Activated CD4-positive, alpha-beta T cell treated with anti-CD3 and anti-CD28 coated beads, Interleukin-2, amount 50 U/mL, for 48 hours (primary cell): ENCODE measurements at places on chromosomes 11 and 22.

DNA sequence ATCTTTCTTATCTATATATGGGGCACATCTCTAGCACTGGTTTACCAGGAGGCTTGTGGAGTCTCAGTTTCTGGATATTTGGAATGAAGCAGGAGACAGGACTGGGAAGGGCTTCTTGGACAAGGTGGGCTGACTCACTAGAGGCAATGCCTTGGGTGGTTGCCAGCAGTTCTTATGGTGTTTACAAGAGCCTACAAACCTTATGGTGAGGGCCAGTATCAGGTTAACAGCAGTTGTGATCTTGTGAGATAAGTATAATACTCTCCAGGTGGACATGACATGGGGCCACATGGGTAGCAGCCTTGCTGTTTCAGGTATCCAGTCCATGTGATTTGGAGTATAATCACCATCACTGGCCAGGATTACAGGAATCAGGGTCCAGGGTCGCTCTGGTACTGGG, 10.2 kb downstream of the FUT4 start:
- DNase-seq, result no peak

DNA sequence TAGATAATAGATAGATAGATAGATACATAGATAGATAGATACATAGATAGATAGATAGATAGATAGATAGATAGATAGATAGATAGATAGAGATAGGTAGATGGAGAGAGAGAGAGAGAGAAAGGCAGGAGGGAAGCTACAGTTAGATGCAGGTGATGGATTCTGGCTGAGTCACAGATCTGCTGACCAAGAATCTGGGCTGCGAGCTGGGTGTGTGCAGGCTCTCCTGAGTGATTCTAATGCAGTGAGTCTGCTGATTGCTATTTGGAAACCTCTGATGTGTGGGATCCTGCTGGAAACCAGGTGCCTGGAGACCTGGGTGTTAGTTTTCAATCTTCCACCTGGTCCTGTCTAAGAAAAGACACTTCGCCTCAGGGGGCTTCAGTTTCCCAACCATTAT, 1441.8 kb downstream of the TBC1D22A start:
- DNase-seq, result no peak

- DNase-seq, result no peak
Measured at GRCh38 chr11:134040386-134041302, 28.2 kb upstream of the JAM3 start.

DNA sequence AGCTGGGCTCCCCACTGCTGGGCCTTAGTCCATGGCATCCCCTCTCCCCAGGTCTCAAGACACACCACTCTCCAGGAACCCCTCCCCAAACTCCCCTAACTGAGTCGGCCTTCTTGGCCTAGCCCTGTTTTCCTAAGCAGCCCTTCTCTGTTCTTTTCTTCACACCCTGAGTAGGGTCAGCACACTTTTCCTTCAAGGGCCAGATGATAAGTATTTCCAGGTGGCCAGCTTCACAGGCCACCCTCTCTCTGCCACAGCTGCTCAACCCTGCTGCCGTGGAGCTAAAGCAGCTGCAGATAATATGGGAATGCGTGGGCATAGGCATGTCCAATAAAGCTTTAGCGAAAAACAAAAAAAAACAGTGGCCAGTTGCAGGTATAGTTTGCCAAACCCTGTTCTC, 24.1 kb downstream of the DGCR2 start:
- no peak for DNase-seq

- no peak for DNase-seq
Measured at GRCh38 chr22:50622723-50623327, 5.1 kb downstream of the ARSA start.

GRCh38 chr11:128029219-128029722, 558.1 kb downstream of the ETS1 start:
- no peak for DNase-seq

DNA sequence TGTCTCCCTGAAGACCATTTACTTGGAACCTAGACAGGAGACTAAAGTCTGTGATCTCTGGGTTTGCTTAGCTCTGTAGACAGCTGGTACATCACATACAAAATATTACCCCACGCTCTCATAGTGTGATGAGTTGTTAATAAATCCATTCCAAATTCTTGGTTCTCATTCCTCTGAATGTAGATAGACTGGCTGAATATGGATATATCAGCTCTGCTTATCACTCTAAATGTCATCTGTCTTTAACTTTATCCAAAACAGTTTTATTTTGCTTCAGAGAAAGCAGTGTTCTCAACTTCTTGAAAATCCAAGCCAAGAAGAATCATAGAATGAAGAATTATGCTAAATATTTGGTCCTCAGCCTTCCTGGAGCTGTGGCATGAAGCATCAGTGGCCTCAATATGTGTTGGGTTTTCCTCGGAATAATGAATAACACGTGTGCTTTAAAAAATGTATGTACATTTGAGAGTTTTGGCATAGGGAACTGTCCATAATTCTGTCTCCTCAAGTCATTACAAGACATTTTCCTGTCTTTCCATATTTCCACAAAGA, 10.5 kb upstream of the LDLRAD3 start:
- DNase-seq, result no peak

GRCh38 chr22:40028098-40028425, 33.3 kb downstream of the FAM83F start:
- no peak for DNase-seq

DNA sequence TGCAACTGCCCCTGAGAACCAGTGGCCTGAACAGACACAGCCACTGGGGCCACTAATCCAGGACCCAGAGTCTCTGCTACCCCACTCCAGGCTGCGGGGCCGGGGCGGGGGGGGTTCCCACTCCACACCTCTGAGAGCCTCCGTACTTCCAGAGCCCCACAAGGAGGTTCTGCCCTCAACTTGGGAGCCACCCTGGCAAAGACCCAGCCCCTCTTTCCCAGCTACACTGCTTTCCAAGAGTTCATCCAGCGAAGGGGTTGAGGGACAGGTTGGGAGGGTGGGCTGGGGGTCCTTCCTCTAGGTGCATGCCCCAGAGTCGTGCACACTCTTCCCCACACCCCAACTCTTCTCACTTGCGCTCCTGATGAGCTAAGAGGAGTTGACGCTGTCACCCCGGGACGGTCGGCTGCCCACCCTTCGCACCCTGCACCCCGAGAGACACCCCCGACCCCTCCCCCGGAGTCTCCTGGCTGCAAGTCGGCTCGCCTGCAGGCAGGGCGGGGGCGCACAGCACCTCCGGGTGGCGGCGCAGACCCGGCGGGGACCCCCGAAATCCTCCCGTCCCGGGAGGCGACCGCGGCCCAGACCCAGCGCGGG, 531 bp downstream of the RAB3IL1 start:
- no peak for DNase-seq

DNA sequence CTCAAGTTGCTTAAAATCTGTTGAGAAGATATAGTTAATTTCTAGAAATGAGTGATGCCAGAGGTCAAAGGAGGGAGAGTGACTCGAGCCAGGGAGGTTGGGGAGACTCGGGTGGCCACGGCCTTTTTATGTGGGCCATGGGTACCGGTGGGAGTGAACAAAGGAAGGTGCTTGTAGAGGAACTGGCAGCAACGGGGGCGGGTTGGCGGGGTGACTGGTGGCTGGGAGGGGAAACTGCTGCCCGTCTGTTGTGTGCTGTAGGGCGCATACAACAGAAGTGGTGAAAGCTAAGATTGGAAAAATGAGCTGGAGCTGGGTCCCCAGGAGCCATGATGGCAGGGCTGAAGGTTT, 5.4 kb downstream of the DAGLA start:
- peak; percentile 32 for DNase-seq

- DNase-seq, result no peak
Measured at GRCh38 chr22:16783930-16784354, 41.3 kb downstream of the XKR3 start.

DNA sequence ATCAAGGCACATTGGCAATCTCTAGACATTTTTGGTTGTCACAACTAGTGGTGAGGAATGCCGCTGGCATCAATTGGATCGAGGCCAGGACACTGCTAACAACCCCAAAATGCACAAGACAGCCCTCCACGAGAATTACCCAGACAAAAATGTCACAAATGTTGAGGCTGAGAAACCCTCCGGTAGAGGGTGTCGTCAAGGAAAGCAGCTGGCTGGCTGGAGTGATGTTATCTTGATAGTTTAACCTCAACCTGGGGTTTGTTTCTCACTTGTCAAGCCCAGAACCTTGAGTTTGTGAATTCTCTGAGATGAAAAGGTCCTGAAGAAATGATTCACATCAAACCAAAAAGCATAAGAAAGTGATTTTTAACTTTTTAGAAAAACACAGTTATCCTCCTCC, 21.1 kb upstream of the TMPRSS13 start:
- no peak for DNase-seq

GRCh38 chr11:107780775-107781174, 68.9 kb upstream of the SLN start:
- DNase-seq, result no peak

- DNase-seq, result peak; percentile 58
Measured at GRCh38 chr11:17351510-17352176, at the start of gene NCR3LG1. Gene NCR3LG1 (plus strand): TSS chr11:17351800. CDS start chr11:17351970, 170 bp downstream.

GRCh38 chr22:46256358-46256958, 6.4 kb upstream of the CDPF1 start:
- DNase-seq, result no peak

GRCh38 chr11:7572001-7572712, 58.4 kb downstream of the PPFIBP2 start:
- no peak for DNase-seq

DNA sequence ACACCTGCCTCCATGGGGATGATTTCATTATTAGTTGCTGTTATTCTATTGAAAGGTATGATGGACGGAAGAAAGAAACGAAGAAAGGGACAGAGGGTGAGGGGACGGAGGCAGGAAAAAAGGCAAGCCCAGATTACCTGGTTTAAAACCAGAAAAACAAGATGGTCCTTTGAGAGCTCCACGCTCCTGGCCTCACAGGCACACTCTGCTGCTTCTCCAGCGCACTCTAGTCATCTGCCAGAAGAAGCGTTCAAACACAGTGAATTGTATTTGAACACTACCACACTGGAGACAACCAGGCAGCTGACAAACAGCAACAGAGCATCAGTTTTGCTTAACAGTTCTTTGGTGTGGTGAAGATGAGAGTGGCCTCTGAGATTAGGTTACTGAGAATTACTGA, 216.9 kb downstream of the CADM1 start:
- no peak for DNase-seq

GRCh38 chr11:36129955-36130354, 159.3 kb downstream of the COMMD9 start:
- no peak for DNase-seq

DNA sequence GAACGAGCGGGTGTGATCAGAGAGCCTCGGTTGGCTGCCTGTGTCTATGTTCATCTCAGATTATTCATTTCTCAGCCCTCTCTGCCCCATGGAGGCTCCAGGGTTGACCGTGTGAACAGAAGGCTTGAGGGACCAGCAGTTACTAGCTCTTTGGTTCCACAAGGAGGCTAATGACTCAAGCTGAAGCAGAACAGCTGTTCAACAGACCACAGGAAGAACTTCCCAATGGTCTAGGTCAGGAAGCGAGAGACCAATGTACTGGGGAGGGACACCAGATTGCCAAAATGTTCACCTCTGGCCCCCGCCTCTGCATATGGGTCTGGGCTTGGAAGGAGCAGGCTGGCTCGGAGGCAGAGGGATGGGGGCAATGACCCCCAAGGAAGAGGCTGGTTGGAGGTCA, 14.7 kb upstream of the PDE2A start:
- DNase-seq, result no peak

GRCh38 chr22:17370766-17371432, 1.6 kb downstream of the CECR2 start:
- DNase-seq, result peak; percentile 3

GRCh38 chr11:72751116-72752087, 806 bp downstream of the ARAP1 start:
- no peak for DNase-seq

DNA sequence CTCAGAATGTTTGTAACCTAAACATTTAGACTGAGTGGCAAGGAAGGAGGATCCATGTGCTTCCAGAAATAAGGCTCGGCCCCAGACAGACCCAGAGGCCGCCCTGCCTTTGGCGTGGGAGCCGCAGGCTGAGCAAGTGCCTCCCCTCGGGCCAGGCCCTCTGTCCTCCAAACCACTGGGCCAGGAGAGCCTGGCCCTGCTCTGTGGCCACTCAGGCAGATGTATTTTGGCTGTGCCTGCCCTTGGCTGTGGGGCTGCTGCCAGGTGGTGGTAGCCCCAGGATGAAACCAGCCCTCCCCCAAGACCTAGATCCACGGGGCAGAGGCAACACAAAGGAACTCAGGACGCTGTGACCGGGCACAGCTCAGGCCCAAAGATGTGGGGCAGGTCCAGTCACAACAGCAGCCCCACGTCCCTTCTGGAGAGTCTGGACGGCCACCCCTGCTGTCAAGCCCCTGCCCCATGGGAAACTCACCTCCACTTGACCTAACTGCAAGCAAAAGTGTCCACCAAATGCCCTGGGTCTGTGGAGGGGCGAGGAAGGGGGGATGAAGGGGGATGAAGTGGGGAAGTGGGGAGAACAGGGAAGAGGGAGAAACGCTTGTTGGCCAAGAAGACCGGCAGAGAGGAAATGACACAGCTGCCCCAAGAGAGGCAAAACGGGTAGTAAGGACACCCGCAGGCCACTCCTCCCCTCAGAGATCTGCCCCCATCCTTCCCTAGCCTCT, 24.0 kb downstream of the PISD start:
- DNase-seq, result no peak

GRCh38 chr11:82676483-82677094, 57.1 kb downstream of the FAM181B start:
- no peak for DNase-seq

GRCh38 chr22:19874307-19875060, 19.8 kb upstream of the GNB1L start:
- peak; percentile 39 for DNase-seq

DNA sequence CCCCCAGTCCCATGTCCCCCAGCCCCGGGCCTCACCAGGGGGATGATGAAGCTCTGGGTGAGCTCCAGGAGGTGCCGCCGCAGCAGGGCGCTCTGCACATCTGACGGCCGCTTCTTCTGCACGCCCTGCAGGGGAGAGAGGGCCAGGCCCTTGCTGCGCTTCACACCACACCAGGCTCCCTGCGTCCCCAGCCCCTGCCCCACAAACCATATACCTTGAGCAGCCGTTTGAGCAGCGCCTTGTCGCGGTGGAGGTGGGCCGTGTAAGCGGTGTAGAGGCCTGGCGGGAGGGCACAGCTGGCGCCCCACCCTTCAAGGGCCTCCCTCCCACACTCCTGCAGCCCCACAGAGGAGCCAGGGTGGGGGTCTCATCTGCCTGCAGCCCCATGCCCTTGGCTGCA, 6.2 kb upstream of the PLXNB2 start:
- no peak for DNase-seq
